ENCODE measurements at places on chromosomes 16 and 17.

- no peak overlapping the region for H3K4me3 ChIP-seq
- peak; percentile 42 for DNase-seq
- H3K27ac ChIP-seq: no peak overlapping the region
- no peaks in the 10 kb centered on the region for H3K27me3 ChIP-seq
- peaks cover 42% of the 10 kb centered on the region for H3K36me3 ChIP-seq
These were observed 6.3 kb downstream of the ESRP2 start for GRCh38 chr16:68229431-68230175.

GRCh38 chr17:27506348-27507218 is 50.3 kb downstream of the KSR1 start:
- no peaks in the 10 kb centered on the region for H3K27me3 ChIP-seq
- H3K36me3 ChIP-seq: peaks cover 5% of the 10 kb centered on the region
- H3K4me1 ChIP-seq: peaks cover 24% of the 10 kb centered on the region
- H3K27ac ChIP-seq: peak overlapping the region; percentile 78
- DNase-seq: peak; percentile 94

- H3K4me1 ChIP-seq: peaks cover 6% of the 10 kb centered on the region
- DNase-seq: peak; percentile 91
- H3K27me3 ChIP-seq: no peaks in the 10 kb centered on the region
- H3K36me3 ChIP-seq: no peaks in the 10 kb centered on the region
These were observed 10.3 kb downstream of the NSMCE1 start for GRCh38 chr16:27258241-27258734.

DNA sequence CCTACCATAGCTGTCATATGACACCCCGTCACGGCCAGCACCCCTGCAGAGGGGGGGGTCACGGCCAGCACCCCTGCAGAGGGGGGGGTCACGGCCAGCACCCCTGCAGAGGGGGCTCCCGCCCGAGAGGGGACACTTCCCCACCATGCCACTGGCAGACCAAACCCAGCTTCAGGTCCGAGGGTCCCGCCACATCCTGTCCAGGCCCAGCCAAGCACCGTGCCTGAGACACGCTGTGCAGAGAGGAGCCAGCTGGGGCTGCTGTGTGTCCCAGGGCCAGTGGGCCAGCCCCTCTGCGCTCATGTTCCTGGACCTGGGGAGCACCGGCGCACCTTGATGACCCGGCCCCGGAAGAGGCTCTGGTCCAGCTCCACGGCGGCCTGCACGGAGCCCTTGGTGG is 1.9 kb downstream of the PABPN1L start:
- no peaks in the 10 kb centered on the region for H3K4me1 ChIP-seq
- H3K4me3 ChIP-seq: no peak overlapping the region
- H3K36me3 ChIP-seq: peaks cover 26% of the 10 kb centered on the region
- H3K27me3 ChIP-seq: no peaks in the 10 kb centered on the region
- no peak overlapping the region for H3K27ac ChIP-seq

GRCh38 chr16:56367764-56368163 is 57.6 kb downstream of the AMFR start:
- no peaks in the 10 kb centered on the region for H3K27me3 ChIP-seq

DNA sequence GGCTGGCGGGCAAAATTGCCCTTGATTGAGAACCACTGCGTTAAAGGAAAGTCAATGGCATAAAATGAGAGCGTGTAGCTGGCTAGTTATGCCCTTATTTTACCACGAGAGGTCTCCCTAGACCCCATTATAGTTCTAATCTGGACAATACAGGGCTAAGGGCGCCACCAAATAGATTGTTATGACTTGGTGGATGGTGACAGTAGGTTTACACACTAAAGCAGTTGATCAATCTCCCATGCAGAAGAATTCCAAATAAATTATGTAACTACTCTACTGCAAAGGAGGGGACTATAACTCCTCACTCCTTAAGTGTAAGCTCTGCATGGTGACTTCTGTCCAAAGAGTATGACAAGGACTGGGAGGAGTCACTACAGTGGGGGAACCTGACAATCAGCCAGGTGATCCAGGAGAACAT is 20.4 kb upstream of the YPEL2 start:
- no peaks in the 10 kb centered on the region for H3K36me3 ChIP-seq
- no peak overlapping the region for H3K27ac ChIP-seq
- peak; percentile 90 for DNase-seq
- H3K4me1 ChIP-seq: no peaks in the 10 kb centered on the region

DNA sequence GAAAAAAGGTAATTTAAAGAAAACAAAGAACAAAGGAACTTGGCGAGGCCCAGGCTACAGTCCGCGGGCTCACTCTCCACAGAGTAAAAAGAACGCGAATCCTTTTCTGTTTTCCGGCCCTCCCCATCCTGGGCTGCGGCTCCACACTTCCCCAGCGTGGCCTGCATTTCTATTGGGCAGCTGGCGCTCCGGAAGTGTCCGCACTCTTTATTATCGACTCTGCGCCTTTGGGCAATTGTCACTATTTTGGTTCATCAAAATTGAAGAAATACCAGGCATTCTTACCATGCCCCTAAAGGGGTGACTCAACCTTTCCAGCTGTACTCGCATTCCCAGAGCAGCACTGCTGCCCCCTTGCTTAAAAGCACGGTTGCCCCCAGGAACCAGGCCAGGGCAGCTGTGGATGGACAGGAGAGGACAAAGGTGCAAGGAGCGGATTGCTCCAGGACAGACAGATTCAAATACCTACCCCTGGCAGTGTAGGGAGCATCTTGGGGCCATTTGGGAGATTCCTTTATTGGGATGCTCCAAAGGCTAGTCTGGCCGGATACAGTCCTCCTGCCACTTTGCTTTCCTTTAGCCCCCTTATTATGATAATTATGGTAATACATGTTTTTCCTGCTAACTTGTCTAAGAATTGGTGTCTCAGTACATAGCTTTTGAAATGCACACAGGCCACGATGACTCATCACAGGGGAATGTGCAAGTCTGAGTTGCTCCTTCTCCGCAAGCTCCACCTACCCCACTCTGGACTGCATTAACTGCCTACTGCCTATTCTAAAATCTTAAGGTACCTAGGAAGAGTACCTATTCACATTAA is 985 bp upstream of the SLFN12 start:
- H3K4me3 ChIP-seq: peak overlapping the region; percentile 12
- no peaks in the 10 kb centered on the region for H3K36me3 ChIP-seq
- H3K27me3 ChIP-seq: no peaks in the 10 kb centered on the region
- peaks cover 11% of the 10 kb centered on the region for H3K4me1 ChIP-seq
- peak; percentile 92 for DNase-seq

DNA sequence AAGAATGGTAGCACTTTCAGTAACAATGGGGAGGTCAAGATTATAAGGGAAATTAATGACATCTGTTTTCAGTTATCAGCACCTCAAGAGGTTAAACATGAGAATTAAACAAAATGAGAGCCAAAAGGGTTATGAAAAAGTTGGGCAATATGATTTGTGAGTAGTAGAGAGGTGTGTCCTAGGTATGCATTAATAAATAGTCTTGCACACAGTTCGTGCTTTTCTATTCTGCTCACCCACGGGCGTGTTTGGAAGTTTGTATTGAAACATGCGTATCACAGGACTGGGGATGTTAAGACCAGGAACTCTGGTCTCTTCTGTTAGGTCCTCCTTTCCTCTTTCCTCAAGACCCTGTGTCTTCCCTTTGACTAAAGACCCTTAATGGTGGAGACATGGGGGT is 6.0 kb downstream of the BPTF start:
- peaks cover 2% of the 10 kb centered on the region for H3K36me3 ChIP-seq
- H3K4me1 ChIP-seq: no peaks in the 10 kb centered on the region
- no peaks in the 10 kb centered on the region for H3K27me3 ChIP-seq
- H3K27ac ChIP-seq: no peak overlapping the region

DNA sequence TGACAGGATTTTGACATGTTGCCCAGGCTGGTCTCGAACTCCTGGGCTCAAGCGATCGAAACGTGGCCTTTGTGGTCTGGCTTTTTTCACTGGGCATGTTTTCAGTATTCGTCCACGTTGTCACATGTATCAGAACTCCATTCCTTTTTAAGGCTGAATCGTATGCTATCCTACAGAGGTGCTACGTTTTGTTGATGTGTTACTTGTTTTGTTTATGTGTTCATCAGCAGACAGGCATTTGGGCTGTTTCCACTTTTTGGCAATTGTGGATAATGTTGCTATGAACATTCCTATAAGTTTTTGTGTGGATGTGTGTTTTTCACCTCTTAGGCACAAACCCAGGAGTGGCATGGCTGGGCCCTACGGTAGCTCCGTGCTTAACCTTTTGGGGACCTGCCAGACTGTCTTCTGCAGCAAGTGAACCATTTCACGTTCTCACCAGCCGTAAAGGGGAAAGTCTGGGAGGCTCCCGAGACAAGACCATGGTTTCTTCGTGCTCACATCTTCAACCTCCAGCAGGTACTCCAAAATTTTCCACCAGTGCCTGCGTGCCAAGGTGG is 26.9 kb downstream of the ADCY9 start:
- H3K4me1 ChIP-seq: peaks cover 11% of the 10 kb centered on the region
- no peaks in the 10 kb centered on the region for H3K27me3 ChIP-seq
- peaks cover 1% of the 10 kb centered on the region for H3K36me3 ChIP-seq

DNA sequence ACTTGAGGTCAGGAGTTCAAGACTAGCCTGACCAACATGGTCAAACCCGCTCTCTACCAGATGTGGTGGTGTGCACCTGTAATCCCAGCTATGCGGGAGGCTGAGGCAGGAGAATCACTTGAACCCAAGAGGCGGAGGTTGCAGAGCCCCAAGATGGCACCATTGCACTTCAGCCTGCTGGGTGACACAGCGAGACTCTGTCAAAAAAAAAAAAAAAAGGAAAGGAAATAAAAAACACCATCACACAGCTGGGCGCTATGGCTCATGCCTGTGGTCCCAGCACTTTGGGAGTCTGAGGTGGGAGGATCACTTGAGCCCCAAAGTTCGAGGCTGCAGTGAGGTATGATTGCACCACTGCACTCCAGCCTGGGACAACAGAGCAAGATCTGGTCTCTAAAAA is 13.3 kb upstream of the SBK1 start:
- no peak overlapping the region for H3K27ac ChIP-seq
- no peak for DNase-seq
- no peaks in the 10 kb centered on the region for H3K4me1 ChIP-seq
- H3K4me3 ChIP-seq: no peak overlapping the region
- no peaks in the 10 kb centered on the region for H3K36me3 ChIP-seq
- H3K27me3 ChIP-seq: no peaks in the 10 kb centered on the region

DNA sequence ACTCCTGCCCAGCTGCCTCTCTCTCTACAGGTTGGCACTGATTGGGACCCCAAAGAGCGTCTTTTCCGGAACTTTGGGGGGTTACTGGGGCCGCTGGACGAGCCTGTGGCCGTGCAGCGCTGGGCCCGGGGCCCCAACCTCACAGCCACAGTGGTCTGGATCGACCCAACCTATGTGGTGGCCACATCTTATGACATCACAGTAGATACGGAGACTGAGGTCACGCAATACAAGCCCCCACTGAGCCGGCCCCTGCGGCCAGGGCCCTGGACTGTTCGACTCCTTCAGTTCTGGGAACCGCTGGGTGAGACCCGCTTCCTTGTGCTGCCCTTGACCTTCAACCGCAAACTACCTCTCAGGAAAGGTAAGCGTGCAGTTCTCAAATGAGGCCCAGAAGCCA is 12.3 kb downstream of the XYLT2 start:
- H3K36me3 ChIP-seq: peaks cover 59% of the 10 kb centered on the region
- H3K4me3 ChIP-seq: no peak overlapping the region
- H3K27ac ChIP-seq: no peak overlapping the region
- no peak for DNase-seq
- no peaks in the 10 kb centered on the region for H3K27me3 ChIP-seq

DNA sequence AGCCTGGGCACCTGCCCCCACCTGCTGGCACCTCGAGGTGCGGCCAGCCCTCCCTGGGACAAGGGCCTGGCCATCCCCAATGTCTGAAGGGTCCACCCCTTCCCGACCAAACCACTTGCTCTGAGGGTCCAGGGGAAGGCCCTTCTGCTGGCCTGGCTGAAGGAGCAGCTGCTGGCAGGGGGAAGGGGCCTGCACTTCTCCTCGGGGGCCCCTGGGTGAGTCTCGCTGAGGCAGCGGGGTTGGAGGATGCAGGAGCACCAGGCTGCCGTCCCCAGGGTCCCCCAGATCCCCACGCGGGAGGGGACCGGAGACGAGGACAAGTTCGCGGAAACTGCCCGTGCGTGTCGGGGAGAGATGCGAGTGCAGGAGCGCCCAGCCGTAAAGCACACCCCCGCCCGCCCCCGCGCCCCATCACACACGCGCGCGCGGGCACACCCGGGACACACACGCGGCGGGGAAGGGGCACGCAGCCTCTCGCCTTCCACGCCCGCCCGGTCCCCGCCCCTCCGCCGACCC is 725 bp upstream of the CACNA1H start:
- H3K27me3 ChIP-seq: peaks cover 17% of the 10 kb centered on the region
- DNase-seq: no peak
- peaks cover 3% of the 10 kb centered on the region for H3K4me1 ChIP-seq
- H3K4me3 ChIP-seq: no peak overlapping the region
- no peak overlapping the region for H3K27ac ChIP-seq
